Esophagus muscularis mucosa (tissue), 4 donors: ENCODE measurements at places on chromosomes 3 and 15. TPM values are rescaled to one million over a fixed set of nuclear protein-coding genes. Genes with fewer than 3 reads are reported as not detected.
A peak's percentile ranks its signal among the peaks of the same experiment; 100 is the strongest.

DNA sequence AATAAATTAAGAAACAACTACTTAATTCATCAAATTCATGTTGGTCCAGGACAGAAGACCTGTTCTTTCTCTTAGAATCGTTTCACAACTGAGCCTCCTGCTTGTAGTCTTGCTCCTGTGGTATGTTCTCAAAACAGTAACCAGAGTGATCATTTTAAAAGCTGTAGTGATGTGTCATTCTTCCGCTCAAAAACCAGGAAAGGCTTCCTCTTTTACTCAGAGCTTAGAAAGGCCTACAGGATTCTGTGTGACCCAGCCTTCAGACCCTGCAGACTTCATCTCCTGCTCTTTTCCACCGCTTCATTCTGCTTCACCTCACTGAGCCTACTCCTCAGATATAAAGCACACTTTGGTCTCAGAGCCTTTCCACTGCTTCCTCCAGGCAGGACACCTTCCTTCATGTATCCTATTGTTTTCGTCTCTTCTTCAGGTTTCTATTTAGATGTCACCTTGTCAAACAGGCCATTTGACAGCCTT lies 22.7 kb downstream of the ST6GAL1 start:
- H3K27me3 ChIP-seq: no peaks in the 10 kb centered on the region
- no peaks in the 10 kb centered on the region for H3K36me3 ChIP-seq
- no peak for DNase-seq
- peaks cover 2% of the 10 kb centered on the region for H3K4me1 ChIP-seq
- peak overlapping the region; percentile 40 for H3K27ac ChIP-seq
- H3K4me3 ChIP-seq: no peak overlapping the region

- H3K27ac ChIP-seq: peak overlapping the region; percentile 11
- no peak for DNase-seq
- no peak overlapping the region for H3K4me3 ChIP-seq
- H3K27me3 ChIP-seq: no peaks in the 10 kb centered on the region
- no peaks in the 10 kb centered on the region for H3K36me3 ChIP-seq
Measured at GRCh38 chr3:4508048-4508981, 15.2 kb downstream of the ITPR1 start.

The GOLGA6A gene
- not detected for total RNA-seq

- H3K4me3 ChIP-seq: no peak overlapping the region
- no peak for DNase-seq
- H3K27me3 ChIP-seq: no peaks in the 10 kb centered on the region
- no peak overlapping the region for H3K27ac ChIP-seq
Measured at GRCh38 chr3:34056181-34056910, 257.9 kb downstream of the PDCD6IP start.

The GOLGA8A gene
- 14.1 TPM for total RNA-seq

DNA sequence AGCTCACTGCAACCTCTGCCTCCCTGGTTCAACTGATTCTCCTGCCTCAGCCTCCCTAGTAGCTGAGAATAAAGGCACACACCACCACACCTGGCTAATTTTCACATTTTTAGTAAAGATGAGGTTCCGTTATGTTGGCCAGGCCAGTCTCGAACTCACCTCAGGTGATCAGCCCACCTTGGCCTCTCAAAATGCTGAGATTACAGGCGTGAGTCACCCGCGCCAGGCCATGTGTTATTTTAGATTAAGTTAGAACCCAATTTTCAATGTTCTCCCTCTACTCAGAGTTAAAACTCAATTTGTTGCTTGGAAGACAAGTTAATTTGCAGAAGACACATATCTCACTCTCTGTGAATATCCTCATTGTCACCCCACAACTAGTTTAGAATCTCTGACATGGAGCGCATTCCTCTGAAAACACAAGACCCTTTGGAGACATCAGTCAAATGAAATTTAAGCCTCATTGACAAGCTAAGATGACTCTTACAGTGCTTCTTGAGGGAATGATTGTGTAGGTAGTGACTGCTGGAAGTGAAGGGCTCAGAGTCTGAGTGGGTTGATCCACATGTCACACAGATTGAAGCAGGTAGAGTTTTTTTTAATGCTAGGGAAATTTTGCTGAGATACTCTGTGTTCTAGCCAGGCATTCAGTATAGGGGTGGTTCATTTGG lies 60.6 kb upstream of the FRMD4B start:
- DNase-seq: no peak
- no peaks in the 10 kb centered on the region for H3K27me3 ChIP-seq
- no peak overlapping the region for H3K27ac ChIP-seq
- peaks cover 27% of the 10 kb centered on the region for H3K4me1 ChIP-seq
- no peaks in the 10 kb centered on the region for H3K36me3 ChIP-seq
- H3K4me3 ChIP-seq: no peak overlapping the region

DNA sequence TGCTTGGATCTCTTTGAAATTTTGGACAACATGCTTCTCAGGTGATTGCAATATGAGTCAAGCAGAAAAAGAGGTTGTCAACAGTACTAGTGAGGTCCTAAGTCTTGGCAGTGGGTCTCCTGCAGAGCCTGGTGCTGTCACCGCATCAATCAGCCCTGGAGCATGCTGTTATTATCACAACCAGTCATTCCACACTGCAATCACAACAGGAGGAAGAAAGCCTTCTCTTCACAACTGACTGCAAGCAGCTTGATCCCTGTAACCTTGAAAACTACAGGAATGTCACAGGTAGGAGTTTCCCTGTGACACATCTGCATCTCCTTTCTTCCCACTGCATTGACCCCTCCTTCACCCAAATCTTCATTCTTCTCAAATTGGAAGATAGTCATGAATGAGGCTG lies 451.1 kb upstream of the ATP11B start:
- no peak overlapping the region for H3K27ac ChIP-seq
- H3K4me1 ChIP-seq: no peaks in the 10 kb centered on the region
- H3K27me3 ChIP-seq: no peaks in the 10 kb centered on the region
- H3K4me3 ChIP-seq: no peak overlapping the region
- no peak for DNase-seq
- no peaks in the 10 kb centered on the region for H3K36me3 ChIP-seq

DNA sequence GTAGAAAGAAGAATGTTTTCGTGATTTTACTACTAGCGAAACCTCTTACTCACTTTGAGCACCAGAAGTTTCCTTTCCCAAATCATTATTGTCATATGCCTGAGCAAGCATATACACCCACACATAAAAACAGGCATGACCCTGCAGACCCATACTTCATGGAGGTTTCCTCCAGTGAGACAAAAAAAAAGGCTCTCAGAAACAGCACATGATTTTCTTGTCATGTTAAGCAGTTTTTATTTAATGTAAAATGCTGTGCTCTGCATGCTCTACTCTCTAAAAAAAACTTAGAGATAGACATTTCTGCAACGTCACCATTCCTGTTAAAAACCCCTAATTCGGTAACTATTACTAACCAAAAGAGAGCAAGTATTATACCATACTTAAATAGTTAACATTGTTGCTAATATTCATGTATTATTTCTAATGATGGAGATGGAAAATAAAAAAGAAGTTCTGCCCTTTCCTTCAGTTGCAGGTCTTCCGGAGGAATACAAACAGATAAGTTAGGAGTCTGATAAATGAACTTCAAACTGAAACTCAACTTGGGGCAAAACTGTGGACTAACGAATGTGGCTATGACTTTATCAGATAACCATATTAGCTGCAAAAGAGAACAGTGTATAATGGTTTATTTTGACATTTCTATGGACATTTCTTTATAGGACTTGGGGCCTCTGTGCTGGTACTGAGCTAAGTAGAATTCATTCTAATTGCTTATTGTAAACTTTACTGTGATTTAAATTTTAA lies 15.9 kb downstream of the CD200R1 start:
- no peak for DNase-seq
- no peak overlapping the region for H3K4me3 ChIP-seq
- no peaks in the 10 kb centered on the region for H3K27me3 ChIP-seq
